Activated CD8-positive, alpha-beta T cell treated with anti-CD3 and anti-CD28 coated beads, Interleukin-2, amount 10 ng/mL, durations not matched to agents 7 days and 5 days (primary cell): ENCODE measurements at places on chromosomes 5 and 9.
A peak's percentile ranks its signal among the peaks of the same experiment; 100 is the strongest.

GRCh38 chr9:99298614-99299013 lies 76.5 kb downstream of the SEC61B start:
- H3K27me3 ChIP-seq: peaks cover 14% of the 10 kb centered on the region
- H3K36me3 ChIP-seq: no peaks in the 10 kb centered on the region
- no peaks in the 10 kb centered on the region for H3K4me1 ChIP-seq
- H3K27ac ChIP-seq: no peak overlapping the region
- no peak overlapping the region for H3K4me3 ChIP-seq

DNA sequence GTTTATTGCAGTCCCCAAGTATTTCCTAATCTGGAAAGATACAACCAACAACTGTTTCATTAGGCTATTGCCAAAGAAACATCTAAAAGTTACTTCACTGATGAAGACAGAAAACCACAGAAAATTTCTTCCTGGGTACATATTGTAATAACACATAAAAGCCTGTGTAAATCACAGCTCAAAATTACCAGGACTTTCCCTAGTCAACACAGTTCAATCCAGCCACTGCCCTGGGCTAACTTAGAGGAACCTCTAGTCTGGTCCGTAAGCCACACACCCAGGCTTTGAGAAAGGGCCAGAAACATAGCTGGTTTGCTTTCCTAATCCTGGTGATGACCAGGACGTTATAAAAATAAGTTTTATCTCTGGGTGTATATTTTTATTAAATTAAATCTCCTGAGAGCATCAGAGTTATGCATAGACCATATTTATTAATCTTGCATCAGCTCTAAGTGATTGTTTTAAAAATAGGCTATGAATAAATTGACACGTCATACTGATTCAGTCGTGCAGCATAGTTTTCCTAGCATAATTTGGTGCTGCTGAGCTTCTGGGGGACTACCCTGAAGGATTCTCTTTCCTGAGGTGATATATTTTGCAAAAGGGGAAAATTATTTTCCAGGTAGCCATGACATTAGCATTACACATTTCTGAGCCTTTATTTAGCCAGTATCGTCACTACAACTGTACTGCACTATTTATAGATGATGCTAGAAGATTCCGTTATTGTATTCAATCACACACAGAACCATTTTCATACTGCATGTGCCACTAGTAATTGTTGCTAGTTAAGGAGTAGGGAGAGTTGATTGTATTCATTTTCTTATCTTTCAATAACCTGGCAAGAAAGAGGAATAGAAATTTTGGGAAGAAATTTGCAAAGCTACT lies 12.6 kb upstream of the MUSK start:
- H3K4me1 ChIP-seq: no peaks in the 10 kb centered on the region
- DNase-seq: no peak
- H3K4me3 ChIP-seq: no peak overlapping the region
- H3K27ac ChIP-seq: no peak overlapping the region

DNA sequence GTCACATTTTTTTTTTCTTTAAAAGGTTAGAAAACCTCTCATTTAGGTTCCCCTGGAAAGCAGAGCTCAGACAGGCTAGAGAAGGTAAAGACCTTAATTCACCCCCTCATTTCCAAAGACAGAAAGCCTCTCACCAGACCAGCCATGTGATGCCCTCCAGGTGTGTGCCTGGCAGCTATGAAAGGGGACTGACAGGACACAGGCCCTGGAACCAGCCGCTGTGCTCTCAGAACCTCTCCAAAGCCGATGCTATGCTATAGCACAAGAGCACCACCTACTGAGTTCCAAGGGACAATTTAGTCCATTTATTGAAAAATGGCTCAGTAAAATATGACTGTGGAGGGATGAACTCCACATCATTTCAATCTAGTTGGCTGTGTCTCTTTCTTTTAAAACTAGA lies 48.8 kb downstream of the FANCC start:
- peaks cover 2% of the 10 kb centered on the region for H3K27me3 ChIP-seq
- H3K36me3 ChIP-seq: peaks cover 6% of the 10 kb centered on the region
- no peak overlapping the region for H3K4me3 ChIP-seq
- no peak overlapping the region for H3K27ac ChIP-seq
- H3K4me1 ChIP-seq: peaks cover 44% of the 10 kb centered on the region

DNA sequence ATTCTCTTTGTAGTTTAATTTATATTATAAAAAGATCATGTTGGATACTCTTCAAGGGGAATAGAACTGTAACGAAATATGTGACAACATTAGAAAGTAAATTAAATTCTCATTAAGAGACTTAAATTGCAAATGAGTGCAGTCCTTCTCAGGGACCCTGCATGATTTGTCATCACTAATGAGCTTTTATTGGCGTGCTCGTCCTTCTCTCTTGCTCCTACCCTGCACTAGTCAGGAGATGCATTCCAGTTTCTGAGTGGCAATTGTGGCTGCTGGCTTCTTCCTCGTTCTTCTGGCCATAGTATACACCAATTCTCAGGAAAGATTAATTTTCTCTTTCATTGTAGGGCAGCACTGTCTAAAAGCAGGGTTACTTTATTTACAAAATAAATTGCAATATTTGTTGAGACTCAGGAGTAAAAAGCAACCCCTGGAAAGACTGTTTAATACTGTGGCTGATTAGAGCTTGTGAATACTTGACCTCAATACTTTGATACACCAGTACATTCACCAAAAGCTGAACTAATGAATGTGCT lies 376.3 kb upstream of the CHD1 start:
- no peak overlapping the region for H3K27ac ChIP-seq
- no peak overlapping the region for H3K4me3 ChIP-seq
- H3K27me3 ChIP-seq: no peaks in the 10 kb centered on the region
- no peaks in the 10 kb centered on the region for H3K36me3 ChIP-seq
- H3K4me1 ChIP-seq: no peaks in the 10 kb centered on the region
- DNase-seq: no peak

DNA sequence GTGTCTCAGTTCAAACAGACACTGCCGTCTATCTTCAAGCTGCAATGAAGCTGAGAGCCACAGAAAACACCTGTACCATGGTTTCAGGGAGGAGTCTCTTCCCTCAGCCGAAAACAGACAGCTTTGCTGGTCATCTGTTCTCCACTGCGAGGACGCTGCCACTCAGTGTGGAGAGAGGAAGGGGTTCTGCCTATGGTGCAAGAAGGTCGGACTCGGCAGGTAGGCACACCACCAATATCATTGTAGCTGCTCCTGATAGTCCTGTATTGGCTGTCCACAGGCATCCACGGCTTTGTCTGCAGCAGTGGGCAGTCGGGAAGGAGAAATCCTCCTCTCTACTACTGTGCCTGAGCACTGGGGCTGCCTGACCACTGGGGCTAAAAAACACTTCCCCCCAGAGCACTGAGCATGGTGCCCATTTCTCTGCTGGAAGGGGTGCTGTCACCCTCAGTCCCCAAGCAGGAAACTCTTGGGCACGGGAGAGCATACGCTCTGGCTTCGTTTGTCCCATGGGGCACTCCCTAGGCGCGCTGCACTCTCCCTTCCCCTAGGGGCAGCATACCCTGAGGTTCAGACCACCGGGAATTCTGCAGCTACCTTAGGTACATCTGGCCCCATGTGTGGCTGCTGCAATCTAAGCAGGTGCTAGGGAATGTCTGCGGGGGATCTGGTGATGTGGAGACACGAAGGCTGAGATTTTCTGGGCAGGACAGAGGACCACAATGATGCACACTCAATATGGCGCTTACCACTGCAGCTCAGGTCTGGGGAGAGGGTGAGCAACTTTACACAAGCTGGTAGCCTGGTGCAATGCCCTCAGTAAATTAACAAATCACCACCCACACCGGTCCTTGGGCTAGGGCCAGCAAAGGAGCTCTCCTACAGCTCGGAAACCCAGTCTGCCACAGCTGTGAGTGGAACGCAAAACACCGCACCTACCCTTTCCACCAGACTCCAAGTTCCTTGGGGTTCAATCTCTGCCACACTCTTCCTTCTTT lies 880.9 kb upstream of the SEMA6A start:
- H3K36me3 ChIP-seq: no peaks in the 10 kb centered on the region
- peak overlapping the region; percentile 34 for H3K4me3 ChIP-seq
- H3K27me3 ChIP-seq: no peaks in the 10 kb centered on the region
- H3K27ac ChIP-seq: no peak overlapping the region
- no peak for DNase-seq
- H3K4me1 ChIP-seq: peaks cover 3% of the 10 kb centered on the region

- no peak for DNase-seq
- H3K27me3 ChIP-seq: no peaks in the 10 kb centered on the region
- no peak overlapping the region for H3K27ac ChIP-seq
- H3K4me3 ChIP-seq: no peak overlapping the region
- peaks cover 9% of the 10 kb centered on the region for H3K4me1 ChIP-seq
These were observed 33.8 kb downstream of the ERP44 start for GRCh38 chr9:100064872-100065581.

GRCh38 chr5:31408814-31409213 lies 123.1 kb downstream of the DROSHA start:
- H3K4me1 ChIP-seq: peaks cover under 1% of the 10 kb centered on the region
- H3K4me3 ChIP-seq: no peak overlapping the region
- no peak overlapping the region for H3K27ac ChIP-seq
- H3K36me3 ChIP-seq: peaks cover 58% of the 10 kb centered on the region
- no peaks in the 10 kb centered on the region for H3K27me3 ChIP-seq
- DNase-seq: no peak

DNA sequence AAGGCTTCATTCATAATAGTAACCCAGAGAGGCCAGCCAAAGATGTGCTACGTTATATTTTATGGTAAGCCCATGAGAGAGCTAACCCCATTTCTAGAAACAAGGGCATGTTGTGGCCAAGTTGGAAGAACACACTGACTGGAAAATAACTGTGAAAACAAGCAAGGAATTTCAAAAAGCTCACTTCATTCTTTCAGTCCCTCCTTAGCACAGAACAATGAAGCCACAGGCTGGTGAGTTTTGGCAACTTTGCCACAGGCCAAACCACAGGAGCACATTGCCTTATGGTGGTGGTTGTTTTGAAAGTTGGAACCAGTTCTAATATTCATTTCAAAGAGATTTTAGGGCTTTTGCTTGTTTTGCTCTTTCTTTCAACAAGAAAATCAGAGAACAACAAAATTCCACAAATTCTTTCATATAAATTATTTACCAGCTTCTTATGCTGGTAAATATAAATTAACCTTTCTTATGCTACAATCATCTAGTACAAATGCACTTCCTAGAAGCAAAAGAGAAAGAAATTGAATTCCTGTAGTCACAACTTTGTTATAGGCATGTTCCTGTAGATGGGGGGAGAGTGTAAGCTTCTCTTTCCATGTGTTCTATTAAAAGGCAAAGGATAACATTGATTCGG lies 225.4 kb upstream of the RFX3 start:
- DNase-seq: no peak
- peaks cover 12% of the 10 kb centered on the region for H3K4me1 ChIP-seq
- no peak overlapping the region for H3K4me3 ChIP-seq
- no peaks in the 10 kb centered on the region for H3K27me3 ChIP-seq
- no peak overlapping the region for H3K27ac ChIP-seq

- H3K36me3 ChIP-seq: no peaks in the 10 kb centered on the region
- peak overlapping the region; percentile 60 for H3K4me3 ChIP-seq
- peaks cover 2% of the 10 kb centered on the region for H3K27me3 ChIP-seq
- DNase-seq: no peak
These were observed 26.9 kb downstream of the PCDH1 start for GRCh38 chr5:141851195-141851874.
